Cortex of kidney (tissue), 1 donor: ENCODE measurements at places on chromosomes 12 and 14.

GRCh38 chr12:127381681-127382080 is 885.3 kb upstream of the TMEM132C start:
- no peak for DNase-seq

DNA sequence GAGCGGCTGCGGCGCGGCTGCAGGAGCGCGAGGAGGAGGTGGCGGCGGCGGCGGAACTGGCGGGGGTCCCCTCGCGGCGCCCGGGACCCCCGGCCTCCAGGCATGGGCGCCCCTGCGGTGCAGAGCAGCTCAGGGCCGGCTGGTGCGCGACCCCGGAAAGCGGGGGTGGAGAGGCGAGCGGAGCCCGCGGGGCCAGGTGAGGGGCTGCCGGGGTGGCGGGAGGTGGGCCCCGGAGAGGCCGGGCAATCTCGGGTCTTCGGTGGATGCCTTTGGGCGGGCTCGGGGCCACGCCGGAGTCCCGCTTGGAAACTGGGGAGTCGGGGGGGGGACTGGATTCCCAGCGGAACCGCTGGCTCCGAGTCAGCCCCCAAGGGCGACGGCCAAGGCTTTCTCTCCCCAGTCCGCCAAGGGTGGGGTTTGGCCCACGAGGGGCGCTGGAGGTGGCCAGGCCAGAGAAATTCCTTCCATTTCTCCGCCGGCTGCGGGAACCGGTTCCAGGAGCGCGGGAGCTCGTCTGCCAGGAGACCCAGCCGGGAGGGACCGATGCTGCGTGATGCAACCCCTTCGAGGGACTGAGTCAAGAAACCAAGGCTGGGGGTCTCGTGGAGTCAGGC is 13.9 kb upstream of the NR4A1 start:
- DNase-seq, result no peak

DNA sequence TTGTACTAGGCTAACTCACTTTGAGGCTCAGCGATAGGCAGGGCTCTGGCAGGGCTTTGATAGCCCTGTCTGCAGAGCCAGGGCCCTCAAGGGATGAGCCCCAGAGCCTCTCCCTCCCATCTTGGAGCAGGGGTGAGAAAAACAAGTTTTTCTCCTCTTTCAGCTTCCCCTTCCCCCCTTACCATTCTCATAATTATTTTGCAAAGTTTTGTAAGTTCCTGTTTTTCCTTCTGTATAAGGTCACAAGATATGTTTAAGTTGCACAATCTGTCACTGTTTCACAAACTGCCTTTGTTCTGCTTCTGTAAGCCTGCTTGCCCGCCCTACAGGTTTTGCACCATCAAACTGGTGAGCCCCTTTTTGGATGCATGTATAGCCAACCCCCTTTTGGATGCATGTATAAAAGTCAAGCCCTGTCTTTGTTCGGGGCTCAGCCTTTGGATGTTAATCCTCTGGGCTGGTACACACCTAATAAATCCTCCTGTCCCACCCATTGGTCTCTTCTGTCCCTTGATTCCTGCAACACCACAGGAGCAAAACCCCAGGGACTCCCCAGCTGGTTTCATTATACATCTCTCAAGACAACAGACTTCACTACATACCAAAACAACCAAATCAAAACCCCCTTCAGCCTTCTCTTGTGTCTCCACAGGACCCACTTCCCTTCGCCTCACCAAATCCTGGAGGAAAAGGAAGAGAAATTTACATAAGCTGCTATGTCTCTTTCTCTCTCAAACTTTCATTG is 52.5 kb upstream of the RESF1 start:
- no peak for DNase-seq

- DNase-seq, result no peak
Measured at GRCh38 chr12:6367065-6367968, 8.0 kb downstream of the SCNN1A start.

GRCh38 chr12:56715798-56716197 is 9.3 kb downstream of the NACA start:
- no peak for DNase-seq
